ENCODE measurements at places on chromosomes 5 and 9.
A peak's percentile ranks its signal among the peaks of the same experiment; 100 is the strongest.

GRCh38 chr5:143176048-143176447 is 227.4 kb downstream of the NR3C1 start:
- no peak for DNase-seq

DNA sequence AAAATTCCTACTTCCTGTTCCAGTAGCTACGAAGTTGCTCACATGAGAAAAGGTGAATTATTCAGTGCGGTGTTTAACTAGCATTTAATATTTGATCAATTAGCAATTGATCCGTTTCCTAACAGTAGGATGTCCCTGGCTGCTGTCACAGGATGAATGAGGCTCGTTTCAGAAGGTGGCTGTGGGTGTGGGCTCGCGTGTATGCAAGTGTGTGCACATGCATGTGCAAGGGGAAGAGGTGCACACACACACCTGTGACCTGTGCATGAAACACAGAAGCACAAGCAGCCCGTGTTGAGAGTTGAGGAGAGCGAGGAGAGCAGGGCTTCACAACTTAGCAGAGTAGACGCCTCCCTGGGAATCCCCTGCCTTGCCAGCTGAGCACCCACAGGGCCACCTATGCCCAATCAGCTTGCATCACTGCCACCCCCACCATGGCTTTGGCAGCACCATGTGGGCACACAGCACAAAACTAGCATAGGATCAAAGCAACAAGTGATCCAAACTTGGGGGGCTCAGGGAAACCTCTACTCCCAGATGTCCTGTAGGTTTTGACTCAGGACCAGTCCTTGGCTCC is 107.2 kb downstream of the C5orf15 start:
- DNase-seq: no peak

GRCh38 chr5:124878583-124879342 is 132.3 kb upstream of the ZNF608 start:
- no peak for DNase-seq

GRCh38 chr9:4371108-4371507 is 71.2 kb upstream of the GLIS3 start:
- DNase-seq: peak; percentile 68

DNA sequence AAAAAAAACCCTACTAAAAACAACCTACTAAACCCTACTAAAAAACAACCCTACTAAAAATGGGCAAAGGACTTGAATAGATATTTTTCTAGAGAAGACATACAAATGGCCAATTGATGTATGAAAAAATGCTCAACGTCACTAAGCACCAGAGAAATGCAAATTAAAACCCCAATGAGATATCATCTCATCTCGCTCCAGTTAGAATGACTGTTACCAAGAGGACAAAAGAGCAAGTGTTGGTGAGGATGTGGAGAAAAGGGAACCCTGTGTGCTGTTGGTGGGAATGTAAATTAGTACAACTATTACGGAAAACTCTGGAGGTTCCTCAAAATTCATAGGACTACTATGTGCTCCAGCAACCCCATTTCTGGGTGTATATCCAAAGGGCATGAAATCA is 10.8 kb downstream of the SDHA start:
- DNase-seq: no peak

- no peak for DNase-seq
These were observed 114.1 kb downstream of the MAN2A1 start for GRCh38 chr5:109803854-109804253.

DNA sequence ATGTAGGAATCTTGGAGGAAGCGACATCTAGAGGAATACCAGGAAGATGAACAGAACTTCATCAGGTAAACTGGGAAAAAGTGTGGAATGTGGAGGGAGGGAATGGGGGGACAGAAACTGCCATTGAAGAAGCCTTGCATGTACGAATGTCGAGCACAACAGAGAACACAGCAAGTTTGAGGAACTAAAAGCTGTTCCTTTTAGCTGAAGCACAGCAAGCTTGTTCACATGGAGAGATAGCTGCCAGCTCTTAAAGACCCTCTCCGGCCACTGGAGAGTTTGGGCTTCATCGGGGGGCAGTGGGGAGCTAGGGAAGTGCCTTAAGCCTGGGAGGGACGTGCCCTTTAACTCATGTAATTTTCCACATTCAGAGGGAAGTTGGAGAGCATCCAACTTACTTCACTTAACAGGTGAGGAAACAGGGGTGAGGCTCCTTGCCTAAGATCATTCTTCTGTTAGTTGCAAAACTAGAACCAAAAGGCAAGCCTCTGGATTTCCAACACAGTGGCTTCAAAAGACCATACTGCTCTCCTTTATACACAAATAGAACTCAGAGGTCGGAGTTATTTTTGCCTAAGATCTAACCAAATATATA is 2.3 kb upstream of the CYFIP2 start:
- DNase-seq: no peak

DNA sequence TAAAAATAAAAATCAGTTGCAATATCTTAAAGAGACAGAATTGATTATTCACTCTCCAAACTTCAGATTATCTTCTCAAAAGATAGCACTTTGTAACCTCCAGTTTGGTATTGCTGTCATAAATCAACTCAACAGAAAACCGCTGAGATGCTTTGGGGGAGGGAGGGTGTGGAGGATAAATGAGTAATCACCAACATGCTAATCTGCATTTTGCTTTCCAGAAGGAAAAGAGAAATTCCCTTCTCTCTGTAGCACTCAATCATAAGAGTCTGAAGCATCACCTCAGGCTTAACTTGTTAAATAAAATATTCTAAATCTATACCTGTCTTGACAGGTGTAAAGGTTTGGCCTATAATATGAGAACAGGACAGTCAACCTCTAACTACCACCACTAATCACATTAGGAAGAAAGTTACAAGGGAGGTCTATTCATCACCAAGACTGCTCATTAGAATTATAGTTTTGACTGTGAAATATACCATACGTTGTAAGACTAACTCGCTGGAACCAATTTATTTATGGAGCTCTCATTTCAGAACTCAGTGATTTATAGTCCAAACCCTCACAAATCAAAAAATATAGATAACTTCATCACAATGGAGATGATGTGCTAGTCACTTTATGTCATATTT is 89.0 kb downstream of the PIK3R1 start:
- DNase-seq: no peak

DNA sequence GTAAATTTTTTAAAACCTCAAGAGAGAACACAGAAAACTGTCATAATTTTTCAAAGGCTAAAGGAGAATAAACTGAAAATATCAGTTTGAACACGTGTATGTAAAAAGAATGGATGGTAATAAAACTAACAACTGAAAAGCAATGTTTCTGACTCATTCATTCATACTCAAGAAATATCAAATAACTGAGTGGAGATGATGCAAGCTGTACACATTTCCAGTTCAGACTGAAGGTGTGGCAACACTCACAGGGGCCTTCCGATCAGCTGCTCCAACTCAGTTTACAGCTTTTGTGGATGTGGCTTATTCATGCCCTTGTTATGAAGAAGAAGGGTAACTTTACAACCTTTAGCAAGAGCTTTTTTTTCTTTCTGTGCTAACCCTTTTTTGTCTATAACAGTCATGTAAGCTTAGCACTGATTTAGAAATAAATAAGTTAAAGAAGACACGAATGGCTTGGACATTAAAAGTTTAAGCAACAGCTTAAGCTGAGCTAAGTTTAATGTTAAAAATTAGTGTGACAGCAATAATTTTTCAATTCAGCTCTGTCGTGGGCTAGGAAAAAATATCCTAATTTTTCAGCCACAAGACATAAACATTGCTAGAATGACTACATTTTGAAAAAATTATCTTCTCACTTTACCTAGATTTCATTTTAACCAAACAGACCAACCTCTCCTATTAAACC is 453.5 kb downstream of the RAB3C start:
- peak; percentile 99 for DNase-seq

- peak; percentile 89 for DNase-seq
These were observed 24.6 kb downstream of the RAPGEF6 start for GRCh38 chr5:131610198-131611063.

- no peak for DNase-seq
These were observed 1013.6 kb downstream of the CDH9 start for GRCh38 chr5:26024774-26025173.

- no peak for DNase-seq
These were observed 105.6 kb downstream of the NTRK2 start for GRCh38 chr9:84775056-84775643.

- no peak for DNase-seq
These were observed 47.0 kb downstream of the IQGAP2 start for GRCh38 chr5:76450054-76450453.

GRCh38 chr5:163908253-163908652 is 402.8 kb downstream of the MAT2B start:
- DNase-seq: no peak

- DNase-seq: no peak
These were observed 56.4 kb upstream of the LIFR start for GRCh38 chr5:38612851-38613250.

- DNase-seq: no peak
These were observed 55.4 kb upstream of the SGCD start for GRCh38 chr5:156271569-156271968.

GRCh38 chr5:58227858-58228257 is 232.0 kb downstream of the PLK2 start:
- DNase-seq: no peak

DNA sequence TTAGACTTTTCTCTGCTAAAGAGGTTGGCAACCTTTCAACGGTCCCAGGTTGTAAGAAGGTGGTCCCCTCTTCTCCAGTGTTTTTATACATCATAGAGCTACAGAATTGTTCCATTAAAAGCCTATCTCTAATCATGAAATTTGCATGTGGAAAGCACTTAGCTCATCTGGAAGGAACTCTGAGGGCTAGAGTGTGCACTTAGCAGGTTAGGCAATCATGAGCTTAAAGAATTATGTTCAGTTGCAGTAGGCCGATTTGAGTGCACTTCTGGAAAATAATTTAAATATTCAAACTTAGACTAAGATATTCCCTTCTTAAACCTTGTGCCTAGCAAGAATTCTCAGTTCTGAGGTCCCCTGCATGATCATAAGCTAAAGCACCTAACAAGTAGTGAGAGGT is 468.7 kb downstream of the SPATA31D1 start:
- no peak for DNase-seq

DNA sequence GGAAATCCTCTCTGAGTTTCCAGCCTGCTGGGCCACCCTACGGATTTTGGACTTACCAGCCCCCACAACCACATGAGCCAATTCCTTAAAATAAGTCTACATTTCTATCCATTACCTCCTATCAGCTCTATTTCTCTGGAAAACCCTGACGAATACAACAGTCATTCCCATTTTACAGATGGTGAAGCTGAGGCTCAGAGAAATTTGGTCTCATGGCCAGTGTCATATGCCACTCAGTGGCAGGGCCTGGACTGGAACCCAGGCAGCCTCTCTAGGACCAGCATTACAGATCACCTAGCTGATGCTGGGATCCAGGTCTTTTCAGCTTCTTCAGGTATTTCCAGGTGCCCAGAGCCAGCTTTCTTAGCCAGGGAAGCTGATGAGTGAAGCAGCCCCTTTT is 45.0 kb upstream of the SH3PXD2B start:
- no peak for DNase-seq

DNA sequence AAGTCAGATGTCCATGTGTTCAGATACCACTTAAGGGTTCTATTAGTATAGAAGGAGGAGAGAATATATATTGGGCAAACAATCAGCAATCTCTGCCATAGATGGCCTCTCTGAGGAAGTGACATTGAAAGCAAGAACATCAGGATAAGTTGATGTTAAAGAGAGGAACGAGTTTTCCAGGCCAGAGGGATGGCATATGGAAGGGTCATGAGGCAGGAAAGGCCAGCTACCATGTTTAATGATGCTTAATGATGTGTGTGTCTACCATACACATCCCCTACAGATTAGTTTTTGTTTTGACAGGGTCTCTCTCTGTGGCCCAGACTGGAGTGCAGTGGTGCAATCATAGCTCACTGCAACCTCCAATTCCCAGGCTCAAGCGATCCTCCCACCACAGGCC is 63.0 kb downstream of the PTTG1 start:
- DNase-seq: no peak

GRCh38 chr9:27089706-27090105 is 19.3 kb upstream of the TEK start:
- no peak for DNase-seq

DNA sequence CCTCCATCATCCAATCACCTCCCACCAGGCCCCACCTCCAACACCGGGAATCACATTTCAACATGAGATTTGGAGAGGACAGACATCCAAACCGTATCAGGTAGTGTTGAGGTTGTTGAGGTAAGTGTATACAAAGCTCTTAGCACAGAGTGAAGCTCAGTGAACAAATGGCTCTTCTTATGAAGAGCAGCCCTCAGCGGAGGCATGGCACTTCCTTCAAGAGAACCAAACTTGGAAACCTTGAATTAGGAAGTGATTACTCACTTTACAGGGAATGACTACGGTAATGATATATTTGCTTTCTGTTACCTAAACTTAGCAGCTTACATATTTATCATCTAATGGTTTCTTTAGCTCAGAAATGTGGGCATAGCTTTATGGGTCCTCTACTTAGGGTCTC is 92.8 kb downstream of the IQGAP2 start:
- no peak for DNase-seq

- DNase-seq: no peak
These were observed 10.5 kb downstream of the MSX2 start for GRCh38 chr5:174734571-174735497.

GRCh38 chr5:78720997-78721396 is 72.4 kb upstream of the LHFPL2 start:
- no peak for DNase-seq

- DNase-seq: no peak
These were observed 9.1 kb downstream of the NDFIP1 start for GRCh38 chr5:142117579-142118151.

DNA sequence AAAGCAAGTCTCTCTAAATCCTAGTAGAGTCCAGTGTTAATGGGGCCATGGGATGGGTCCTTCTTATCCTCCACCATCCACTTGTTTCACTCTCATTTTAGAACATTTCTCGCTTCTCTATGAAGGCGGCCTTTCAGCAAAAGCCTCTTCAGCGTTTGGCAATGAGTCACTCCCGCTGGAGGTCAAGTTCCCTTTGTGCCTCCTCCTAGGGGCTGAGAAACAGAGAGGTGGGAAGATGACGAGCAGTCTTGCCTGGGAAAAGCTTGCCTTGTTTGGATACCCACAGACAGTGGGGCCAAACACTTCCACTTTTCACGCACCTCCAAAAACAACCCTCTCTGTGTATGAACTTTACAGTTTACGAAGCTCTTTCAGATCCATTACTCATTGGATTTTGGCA is 168.8 kb downstream of the GABBR2 start:
- peak; percentile 39 for DNase-seq

- peak; percentile 48 for DNase-seq
These were observed 572.9 kb downstream of the ACTL7B start for GRCh38 chr9:108282872-108283271.

- DNase-seq: peak; percentile 68
These were observed 18.9 kb downstream of the SLC22A5 start for GRCh38 chr5:132388244-132389050.

- DNase-seq: no peak
These were observed 20.2 kb downstream of the SEC16A start for GRCh38 chr9:136462664-136463063.

DNA sequence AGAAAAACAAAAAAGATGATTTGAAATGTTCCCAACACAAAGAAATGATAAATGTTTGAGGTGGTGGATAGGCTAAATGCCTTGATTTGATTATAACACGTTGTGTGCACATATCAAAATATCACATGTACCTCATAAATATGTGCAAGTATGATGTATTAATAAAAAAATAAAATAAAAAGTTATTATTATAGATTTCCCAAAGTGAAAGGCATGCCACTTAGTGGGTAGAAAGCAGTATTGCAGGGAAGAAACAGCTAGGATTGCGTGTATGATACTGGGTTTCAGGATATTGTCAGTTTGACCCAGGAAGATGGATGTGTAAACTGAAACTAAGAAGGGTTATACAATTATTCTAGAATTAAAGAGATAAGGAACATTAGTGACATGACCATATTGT is 3.6 kb upstream of the TMEM38B start:
- peak; percentile 58 for DNase-seq

Data from choroid plexus epithelial cell (primary cell).